Central memory CD8-positive, alpha-beta T cell (primary cell): ENCODE measurements at places on chromosomes 3 and 15.

- H3K36me3 ChIP-seq = no peaks in the 10 kb centered on the region
- H3K27me3 ChIP-seq = no peaks in the 10 kb centered on the region
- H3K27ac ChIP-seq = no peak overlapping the region
- H3K4me3 ChIP-seq = no peak overlapping the region
- no peak for DNase-seq
Measured at GRCh38 chr3:59249004-59249403, 199.2 kb upstream of the CFAP20DC start.

- peaks cover 3% of the 10 kb centered on the region for H3K36me3 ChIP-seq
- no peak overlapping the region for H3K4me3 ChIP-seq
- no peaks in the 10 kb centered on the region for H3K27me3 ChIP-seq
Measured at GRCh38 chr3:172112734-172113120, 73.3 kb downstream of the FNDC3B start.

DNA sequence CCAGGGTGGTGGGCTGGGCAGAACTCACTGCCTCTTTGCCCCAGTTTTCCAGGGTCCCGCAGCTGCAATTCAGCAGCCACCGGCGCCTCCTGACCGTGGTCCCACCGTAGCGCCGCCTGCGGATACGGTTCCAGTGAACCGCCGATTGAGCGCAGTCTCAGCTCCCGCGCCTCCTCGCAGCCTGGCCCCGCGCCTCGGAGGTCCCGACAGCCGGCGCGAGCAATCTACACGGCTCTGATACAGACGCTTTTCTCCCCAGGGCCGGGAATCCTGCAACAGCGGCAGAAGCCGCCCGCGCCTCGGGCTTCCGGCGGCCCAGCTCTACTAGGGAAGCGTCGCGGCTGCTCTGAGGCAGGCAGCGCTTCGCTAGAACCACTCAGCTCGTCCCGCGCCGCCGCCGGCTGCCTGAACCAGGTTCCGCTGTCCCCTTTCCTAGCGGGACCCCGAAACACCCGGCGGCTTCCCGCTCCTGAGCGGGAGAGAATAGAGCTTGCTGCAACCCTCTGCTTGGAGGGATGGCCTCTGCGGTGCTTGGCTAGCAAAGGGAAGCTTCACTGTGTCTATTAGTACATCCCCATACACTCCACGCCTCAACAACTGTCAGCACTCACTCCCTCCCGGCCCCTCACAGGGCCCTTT is 3.1 kb downstream of the FOXL2NB start:
- DNase-seq = no peak
- H3K27ac ChIP-seq = no peak overlapping the region
- peaks cover 76% of the 10 kb centered on the region for H3K27me3 ChIP-seq
- peak overlapping the region; percentile 4 for H3K4me3 ChIP-seq
- H3K4me1 ChIP-seq = peaks cover 12% of the 10 kb centered on the region
- peaks cover 2% of the 10 kb centered on the region for H3K36me3 ChIP-seq

DNA sequence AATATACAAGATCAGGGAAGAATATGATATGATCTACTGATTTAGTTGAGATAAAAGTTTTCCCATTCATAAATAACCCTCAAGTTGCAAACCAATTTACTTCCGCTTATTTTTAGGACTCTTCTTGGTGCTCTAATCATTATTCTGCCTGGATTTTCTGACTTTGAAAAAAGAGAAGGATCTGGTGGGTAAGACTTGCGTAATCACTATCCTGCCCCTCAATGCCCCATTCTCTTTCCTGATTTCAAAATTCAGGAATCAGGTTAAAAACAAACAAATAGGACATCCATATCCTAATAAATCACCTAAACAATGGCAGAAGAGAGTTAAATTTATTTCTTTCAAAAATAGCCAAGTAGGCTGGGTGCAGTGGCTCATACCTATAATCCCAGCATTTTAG is 127.5 kb downstream of the CLASP2 start:
- peaks cover 16% of the 10 kb centered on the region for H3K36me3 ChIP-seq
- no peak for DNase-seq
- H3K27me3 ChIP-seq = no peaks in the 10 kb centered on the region
- H3K4me3 ChIP-seq = no peak overlapping the region
- H3K4me1 ChIP-seq = no peaks in the 10 kb centered on the region

- DNase-seq = no peak
- peaks cover 9% of the 10 kb centered on the region for H3K27me3 ChIP-seq
- no peak overlapping the region for H3K4me3 ChIP-seq
- H3K36me3 ChIP-seq = no peaks in the 10 kb centered on the region
- no peaks in the 10 kb centered on the region for H3K4me1 ChIP-seq
- no peak overlapping the region for H3K27ac ChIP-seq
Measured at GRCh38 chr15:66993874-66994696, 71.3 kb upstream of the SMAD3 start.

DNA sequence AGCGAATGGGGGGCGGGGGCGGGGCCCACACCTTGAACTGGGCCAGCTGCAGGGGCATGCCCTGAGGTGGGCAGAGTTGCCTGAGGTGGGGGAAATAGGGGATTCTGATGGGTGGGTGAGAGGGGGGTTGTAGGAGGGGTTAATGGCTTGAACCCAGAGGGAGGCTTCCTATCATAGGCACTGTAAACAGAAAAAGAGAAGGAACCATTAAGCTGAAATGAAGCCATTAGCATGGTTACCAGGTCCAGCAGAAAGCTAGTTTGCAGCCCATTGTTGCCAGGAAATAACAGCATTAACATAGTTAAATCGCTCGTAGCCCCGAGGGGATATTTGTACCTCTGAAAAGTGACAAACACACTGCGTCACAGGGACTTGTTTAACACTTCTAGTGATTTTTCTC is 29.0 kb downstream of the ETV5 start:
- no peak for DNase-seq
- H3K36me3 ChIP-seq = no peaks in the 10 kb centered on the region

DNA sequence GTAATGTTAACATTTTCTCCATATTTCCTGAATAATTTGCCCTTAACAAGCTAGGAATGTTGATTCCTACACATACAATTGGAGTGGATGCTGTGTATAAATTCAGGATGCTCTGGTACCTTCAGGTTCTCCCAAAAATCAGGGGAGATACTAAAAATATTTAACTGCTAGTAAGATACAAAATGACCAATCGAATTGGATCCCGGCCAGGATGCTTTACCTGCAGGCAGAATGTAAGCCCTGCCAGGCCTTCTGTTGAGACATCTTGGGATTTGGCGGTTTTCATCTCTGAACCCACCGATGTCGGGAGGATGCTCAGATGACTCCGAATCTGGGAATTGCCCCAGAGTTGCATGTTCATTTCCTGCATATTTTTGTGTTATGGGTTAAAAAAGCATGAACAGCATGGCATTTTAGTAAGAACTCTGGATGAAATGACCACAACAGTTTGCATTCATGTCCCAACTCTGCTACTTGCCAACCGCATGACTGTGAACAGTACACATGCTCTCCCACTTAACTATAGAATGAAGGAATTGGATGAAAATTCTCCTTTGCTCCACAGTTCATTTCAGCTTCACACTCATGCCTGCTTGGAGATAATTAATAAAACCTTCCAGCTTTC is 241.4 kb upstream of the TBL1XR1 start:
- no peak overlapping the region for H3K4me3 ChIP-seq
- H3K36me3 ChIP-seq = no peaks in the 10 kb centered on the region
- DNase-seq = no peak
- H3K4me1 ChIP-seq = no peaks in the 10 kb centered on the region

DNA sequence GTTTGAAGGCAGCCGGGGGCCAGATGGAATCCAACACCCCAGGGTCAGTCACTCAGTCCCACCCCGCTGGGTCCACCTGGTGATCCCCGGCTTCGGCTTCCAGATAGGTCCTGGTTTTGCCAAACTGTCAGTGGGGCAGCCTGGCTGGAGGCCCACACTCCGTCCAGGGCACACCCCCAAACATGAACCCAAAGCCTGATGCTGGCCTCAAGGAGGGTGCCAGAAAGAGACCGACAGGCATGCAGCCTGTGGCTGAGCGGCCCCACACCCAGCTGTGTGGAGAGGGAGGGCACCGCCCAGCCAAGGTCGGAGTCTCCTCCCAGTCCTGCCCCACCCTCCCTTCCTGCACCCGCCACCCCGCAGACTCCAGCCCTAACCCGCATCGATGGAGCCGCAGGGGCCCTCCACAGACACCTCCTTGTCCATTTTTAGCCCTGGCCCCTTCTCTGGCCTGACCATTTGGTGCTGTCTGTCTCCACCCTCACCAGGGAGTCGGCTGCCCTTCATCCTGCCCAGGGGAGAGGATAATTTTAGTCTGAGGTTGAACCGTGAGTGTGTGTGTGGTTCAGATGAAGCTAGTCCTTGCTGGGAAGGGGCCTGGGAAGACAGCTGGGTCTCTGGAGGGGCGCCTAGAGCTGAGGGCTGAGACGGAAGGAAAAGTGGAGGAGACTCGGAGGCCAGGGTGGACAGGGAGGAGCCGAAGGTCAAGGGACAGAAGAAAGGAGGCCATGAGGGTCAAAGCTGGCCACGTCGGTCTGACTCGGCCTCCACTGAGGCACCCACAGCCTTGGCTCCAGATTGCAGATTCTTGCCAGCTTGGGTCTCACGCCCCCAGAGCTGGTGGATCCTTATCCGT is 23.1 kb downstream of the TNK2 start:
- no peaks in the 10 kb centered on the region for H3K27me3 ChIP-seq
- H3K27ac ChIP-seq = no peak overlapping the region
- no peak for DNase-seq
- peaks cover 12% of the 10 kb centered on the region for H3K4me1 ChIP-seq
- no peak overlapping the region for H3K4me3 ChIP-seq
- peaks cover 18% of the 10 kb centered on the region for H3K36me3 ChIP-seq

DNA sequence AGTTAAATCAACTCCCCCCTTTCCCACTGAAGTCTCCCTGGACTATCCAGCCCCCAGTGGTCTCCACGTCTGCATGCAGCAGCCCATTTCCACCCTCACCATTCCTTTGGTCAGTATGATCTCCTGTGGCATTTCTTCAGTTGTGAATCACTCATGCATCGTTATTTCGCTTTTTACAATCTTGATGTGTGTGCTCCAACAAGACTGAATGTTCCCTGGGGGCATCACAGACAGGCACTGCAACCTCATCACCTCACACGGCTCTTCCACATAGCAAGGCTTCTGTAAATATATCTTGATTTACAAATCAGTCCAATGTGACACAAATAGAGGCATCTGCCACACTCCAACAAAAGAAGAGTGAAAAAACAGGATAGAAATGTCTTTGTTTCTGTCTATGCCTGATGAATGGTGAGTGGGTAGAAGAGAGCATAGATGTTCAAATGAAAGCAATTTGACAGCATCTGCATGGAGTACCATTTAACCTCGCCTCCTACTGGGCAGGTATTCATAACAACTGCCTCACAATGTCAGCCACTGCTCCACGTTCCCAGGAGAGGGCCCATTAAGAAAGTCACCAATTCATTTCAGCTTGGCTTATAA is 5.2 kb downstream of the HEG1 start:
- H3K27ac ChIP-seq = peak overlapping the region; percentile 80
- H3K27me3 ChIP-seq = no peaks in the 10 kb centered on the region
- H3K4me1 ChIP-seq = peaks cover 71% of the 10 kb centered on the region
- DNase-seq = no peak
- peaks cover 16% of the 10 kb centered on the region for H3K36me3 ChIP-seq
- peak overlapping the region; percentile 99 for H3K4me3 ChIP-seq

DNA sequence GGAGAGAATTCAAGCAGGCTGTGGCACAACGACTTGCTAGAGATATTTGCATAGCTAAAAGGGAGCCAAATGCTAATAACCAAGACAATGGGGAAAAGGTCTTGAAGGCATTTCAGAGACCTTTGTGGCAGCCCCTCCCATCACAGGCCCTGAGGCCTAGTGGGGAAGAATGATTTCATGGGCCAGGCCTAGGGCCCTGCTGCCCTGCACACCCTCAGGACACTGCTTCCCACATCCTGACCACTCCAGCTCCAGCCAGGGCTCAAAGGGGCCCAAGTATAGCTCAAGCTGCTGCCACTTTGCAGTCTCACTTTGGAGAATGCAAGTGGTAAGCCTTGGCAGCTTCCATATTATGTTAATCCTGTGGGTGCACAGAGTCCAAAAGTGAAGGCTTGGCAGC is 21.5 kb upstream of the PTPN23 start:
- H3K36me3 ChIP-seq = no peaks in the 10 kb centered on the region
- H3K27ac ChIP-seq = no peak overlapping the region
- no peak for DNase-seq
